Substantia nigra (tissue), 51 donors: ENCODE measurements at places on chromosomes 1 and 21.
A peak's percentile ranks its signal among the peaks of the same experiment; 100 is the strongest.

- DNase-seq: no peak
Observed at GRCh38 chr1:75293270-75293669, 159.1 kb downstream of the LHX8 start.

DNA sequence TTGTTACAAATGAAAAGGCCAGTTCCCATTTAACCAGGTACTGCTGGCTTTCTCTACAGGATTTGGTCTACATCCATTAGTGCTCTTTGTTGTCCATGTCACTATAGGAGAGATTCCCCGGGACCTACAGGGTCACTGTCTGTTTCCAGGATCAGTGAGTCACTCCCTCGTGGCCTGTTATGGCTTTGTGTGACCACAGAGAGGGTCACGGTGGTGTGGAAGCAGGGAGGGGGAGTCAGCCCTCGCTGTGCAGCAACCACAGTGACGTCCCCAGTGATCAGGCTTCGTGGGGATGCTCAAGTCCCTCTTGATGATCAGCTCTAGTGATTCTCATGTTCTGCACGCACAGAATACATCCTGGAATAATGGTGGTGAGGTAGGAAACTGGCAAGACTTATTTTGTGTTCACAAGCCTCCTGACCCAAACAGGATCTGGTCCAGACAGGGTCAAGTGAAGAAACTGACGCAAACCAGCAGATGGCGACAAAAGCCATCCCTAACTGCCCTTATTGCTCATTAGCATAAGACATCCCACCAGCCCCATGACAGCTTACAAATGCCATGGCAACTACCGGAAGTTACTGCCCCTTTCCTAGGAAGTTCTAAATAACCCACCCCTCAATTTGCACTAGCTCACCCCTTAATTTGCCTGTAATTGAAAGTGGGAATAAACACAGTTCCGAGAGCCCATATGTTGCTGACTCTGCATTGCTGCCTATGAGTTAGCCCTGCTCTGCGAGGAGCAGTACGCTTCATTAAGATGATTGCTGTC is 98.5 kb downstream of the DISC1 start:
- peak; percentile 12 for DNase-seq

DNA sequence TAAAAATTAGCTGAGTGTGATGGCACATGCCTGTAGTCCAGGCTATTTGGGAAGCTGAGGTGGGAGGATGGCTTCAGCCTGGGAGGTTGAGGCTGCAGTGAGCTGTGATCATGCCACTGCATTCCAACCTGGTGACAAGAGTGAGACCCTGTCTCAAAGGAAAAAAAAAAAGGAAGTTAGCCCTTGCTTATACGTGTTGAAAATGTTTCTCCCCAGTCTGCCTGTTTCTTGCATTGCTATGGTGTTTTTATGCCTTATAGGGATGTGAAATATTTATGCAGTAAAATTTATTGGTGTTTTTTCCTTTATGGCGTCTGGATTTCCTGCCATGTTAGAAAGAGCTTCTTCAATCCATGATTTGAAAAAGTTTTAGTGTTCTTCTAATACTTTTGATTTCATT is 3.6 kb upstream of the RERE start:
- DNase-seq: no peak

DNA sequence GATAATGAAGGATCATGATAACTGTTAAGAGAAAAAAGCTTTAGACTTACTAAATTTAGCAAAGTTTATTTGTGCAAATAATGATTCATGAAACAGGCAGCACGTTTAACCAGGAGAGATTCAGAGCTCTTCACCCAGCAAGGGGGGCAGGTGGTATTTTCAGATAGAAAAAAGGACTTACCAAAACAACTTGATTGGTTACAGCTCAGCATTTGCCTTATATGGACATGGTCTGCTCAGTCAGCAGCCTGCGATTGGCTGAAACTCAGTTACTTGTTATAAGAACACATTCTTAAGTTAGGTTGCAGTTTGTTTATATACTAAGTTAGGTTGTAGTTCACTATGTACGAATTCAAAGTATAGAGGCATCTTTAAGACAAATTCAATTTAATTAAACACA is 165.6 kb downstream of the DUSP10 start:
- DNase-seq: no peak

- DNase-seq: no peak
Observed at GRCh38 chr1:206586501-206587445, 25.5 kb downstream of the EIF2D start.

DNA sequence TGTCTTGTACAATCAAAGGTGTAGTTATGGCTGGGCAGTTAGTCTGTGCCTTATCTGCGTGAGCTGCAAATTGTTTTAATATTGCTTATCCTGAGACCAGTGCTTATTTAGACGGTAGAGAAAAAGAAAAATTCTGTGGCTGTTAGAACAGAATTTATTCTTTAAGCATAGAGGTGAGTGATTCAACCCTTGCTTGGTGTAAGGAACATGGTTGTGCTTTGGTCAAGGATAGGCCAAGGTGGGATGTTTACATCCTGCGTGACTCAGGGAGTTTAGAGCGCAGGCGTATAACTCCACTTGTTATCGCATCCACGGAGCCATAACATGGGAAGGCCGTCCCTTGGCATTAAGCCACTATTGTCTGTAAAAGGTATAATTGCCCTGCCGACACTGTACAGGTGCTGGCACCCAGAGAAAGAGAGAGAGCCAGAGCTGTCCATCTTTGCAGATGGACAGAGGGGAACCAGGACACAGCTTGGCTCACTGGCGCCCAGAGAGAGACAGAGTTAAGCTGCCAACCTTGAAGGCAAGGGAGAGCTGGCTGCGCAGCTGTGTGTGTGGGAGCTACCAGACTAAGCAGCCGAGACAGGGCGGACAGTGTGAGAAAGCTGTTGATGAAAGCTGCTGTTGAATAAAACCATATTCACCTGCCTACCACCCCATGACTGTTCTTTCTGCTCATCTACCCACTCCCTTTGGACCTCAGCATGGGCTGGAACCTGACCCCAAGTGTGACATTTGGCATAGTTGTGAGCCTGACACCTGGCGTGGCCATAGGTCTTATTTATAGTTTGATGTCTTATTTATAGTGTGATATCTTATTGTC is 200.4 kb downstream of the DYRK1A start:
- no peak for DNase-seq

GRCh38 chr1:10901091-10901890 is 104.8 kb upstream of the CASZ1 start:
- no peak for DNase-seq

DNA sequence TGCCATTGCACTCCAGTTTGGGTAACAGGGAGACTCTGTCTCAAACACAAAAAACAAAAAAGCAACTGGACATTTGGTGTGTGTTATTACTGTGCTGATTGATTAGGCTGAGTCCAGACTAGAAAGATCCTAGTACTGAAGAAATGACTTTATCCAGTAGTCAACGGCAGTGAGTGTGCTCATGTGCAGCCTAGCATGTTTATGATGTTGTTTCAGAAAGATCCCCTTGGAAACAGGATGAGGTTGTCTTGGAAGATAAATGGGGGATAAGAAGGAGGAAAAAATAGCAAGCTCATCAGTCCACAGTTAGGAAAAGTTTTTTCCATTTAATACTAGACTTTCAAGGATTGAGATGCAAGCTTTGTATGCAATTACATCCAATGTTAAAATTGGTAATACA is 14.3 kb downstream of the RUSC1 start:
- no peak for DNase-seq

- no peak for DNase-seq
Observed at GRCh38 chr1:219264561-219264960, 90.9 kb downstream of the LYPLAL1 start.
